ENCODE measurements at places on chromosomes 7 and 10.
A peak's percentile ranks its signal among the peaks of the same experiment; 100 is the strongest.

GRCh38 chr7:88480896-88481295, 174.2 kb upstream of the STEAP4 start:
- DNase-seq, result no peak

GRCh38 chr7:74656837-74657691, 454 bp upstream of the GTF2I start:
- peak; percentile 100 for DNase-seq

- peak; percentile 51 for DNase-seq
Observed at GRCh38 chr10:81031774-81032173, 494.1 kb downstream of the SH2D4B start.

DNA sequence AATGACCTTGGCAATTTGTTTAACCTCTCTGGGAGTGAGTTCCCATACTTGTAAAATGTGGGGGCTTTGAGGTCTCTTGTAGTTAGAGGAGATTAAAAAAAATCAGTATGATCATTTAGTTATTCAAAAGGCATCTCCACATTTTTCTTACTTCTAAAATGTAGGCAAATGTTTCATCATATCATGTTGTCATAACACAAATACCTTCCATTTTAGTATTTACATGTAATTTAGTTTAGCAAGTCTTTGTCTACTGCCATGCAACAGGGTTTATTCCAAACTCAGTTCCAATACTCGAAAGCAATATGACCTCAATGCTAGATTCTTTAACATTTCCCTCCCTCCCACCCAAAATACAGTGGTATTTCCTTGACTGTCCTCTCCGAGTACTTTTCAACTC, 262.8 kb upstream of the IMMP2L start:
- no peak for DNase-seq

DNA sequence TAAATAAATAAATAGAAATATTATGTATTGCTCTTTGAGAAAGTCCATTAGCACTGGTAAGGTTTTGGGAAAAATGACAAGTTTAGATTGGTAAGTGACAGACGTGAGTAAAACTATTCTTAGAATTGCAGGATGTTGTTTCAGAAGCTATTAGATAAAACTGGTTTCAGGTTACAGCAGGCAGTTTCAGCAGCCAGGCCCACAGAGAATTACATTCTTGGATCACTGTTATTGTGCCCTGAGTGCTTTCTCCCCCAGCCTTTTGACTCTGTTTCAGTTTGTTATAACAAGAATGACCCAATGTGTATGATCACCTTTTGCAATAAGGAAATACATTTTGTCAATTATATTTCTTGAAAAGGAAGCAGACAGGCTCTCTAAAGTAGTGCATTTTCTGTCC, 86.5 kb downstream of the DKK1 start:
- DNase-seq, result no peak

DNA sequence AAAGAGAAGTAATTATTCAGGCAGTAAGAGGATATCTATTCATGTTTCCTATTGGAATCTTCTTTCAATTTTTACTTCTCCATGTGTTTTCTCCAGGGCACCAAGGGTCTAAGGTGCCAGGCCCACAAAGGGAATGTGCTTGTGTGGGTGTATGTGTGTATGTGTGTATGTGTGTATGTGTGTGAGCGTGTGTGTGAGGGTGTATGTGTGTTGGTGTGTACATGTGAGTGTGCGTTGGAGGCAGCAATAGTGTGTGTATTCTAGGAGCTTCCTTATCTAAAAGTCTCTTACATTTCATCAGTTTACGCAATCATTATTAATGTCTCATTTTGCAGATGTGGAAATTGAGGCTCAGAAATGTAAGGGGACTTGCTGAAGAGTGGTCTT, 28.3 kb downstream of the RAMP3 start:
- no peak for DNase-seq

GRCh38 chr10:102509387-102509786, 5.6 kb downstream of the SUFU start:
- no peak for DNase-seq

DNA sequence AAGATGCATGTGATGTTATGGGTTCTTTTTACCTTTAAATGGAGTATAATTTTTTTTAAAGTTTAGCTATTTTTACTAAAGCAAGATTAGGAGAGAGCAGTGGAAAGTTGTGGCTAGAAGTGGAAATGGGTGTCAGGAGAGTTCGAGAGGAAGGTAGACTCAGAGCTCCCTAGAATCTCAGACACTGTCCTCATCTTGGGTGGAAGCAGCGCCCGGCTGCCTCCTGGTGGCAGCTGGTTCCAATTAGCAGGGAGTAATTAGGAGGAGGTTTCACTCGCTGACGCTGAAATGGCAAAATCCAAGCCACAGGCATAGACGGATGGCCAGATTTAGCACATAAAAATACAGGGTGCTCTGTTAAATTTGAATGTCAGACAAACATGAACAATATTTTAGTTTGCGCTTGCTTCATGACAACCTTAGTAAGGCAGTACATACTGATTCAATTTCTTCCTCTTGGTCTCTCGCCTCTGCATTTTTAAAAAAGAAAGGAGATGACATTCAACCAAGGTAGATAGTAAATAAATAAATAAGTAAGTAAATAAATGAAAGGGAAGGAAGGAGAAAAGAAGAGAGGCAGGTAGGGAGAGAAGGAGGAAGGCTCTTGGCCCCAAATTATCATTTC, 58.5 kb downstream of the LGI1 start:
- peak; percentile 44 for DNase-seq

DNA sequence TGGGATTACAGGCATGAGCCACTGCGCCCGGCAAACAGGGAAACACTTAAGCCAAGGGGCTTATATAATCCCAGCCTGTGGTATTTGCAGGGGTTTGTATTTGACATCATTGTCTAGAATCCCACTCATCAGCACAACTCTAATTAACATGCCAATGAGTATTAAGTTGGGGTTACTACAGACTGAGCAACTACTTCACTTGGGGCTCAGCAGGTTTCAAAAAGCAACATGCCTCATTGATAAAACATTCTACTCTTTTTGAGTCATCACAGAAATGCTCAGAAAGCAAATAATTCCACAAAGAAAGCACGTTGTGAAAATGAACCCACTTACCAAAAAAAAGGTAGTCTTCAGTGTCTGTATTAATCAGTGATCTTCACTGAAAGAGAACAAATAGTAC, 236.9 kb upstream of the CELF2 start:
- DNase-seq, result no peak

GRCh38 chr7:5532536-5533335, 109.1 kb upstream of the TNRC18 start:
- DNase-seq, result peak; percentile 93

- DNase-seq, result peak; percentile 19
Observed at GRCh38 chr7:122219253-122219865, 75.3 kb upstream of the AASS start.

- no peak for DNase-seq
Observed at GRCh38 chr10:2817940-2818636, 249.3 kb upstream of the PFKP start.

DNA sequence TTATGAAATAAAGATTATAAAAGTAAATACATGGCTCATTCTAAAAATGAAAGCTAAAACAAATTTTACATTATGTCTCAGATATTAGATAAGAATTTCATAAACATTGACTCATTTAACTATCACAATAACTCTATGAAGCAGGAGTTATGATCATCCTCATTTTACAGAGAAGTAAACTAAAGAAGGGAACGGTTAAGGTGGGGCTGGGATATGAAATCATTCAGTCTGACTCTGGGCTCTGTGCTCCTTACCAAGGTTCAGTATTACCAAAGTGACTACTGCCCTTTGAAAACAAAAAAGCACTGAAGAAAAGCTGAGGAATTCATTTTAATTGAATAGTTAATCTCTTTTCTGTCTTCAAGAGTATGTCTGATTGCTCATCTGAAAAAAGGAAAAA, 22.1 kb upstream of the CUBN start:
- no peak for DNase-seq

- DNase-seq, result no peak
Observed at GRCh38 chr7:139589474-139589873, 66.0 kb downstream of the CLEC2L start.

DNA sequence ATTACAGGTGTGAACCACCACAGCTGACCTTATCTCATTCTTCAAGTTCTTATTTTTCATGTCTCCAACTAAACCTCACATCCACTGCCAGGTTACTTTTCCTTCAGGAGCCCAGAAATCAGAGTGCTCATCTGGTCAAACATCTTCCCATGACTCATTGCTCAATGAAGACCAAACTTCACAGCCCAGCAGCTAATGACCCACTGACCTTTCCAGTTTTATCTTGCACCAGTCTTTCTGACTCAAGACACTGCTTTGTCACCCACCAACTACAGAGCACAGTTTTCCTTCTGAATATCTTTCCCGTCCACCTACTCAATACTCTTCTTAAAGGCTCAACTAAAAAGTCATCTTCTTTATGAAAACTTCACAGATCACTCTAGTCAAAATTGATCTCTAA, 245.1 kb downstream of the CHCHD3 start:
- no peak for DNase-seq

DNA sequence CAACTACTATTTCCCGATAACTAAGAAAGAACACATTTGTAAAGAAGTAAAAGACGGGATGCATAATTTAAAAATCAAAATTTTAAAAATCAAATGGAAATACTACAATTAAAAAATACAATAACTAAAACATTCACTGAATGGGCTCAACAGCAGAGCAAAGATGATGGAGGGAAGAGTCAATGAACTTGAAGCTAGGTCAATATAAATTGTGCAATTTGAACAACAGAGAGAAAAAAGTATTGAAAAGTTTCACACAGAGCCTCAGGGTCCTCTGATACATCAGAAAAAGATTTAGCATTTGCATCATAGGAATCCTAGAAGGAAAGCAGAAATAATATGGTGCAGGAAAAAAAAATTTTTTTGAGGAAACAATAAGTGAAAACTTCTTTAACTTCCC, 581.0 kb downstream of the KCNMA1 start:
- DNase-seq, result no peak

GRCh38 chr7:32673275-32673983, 178.1 kb downstream of the AVL9 start:
- DNase-seq, result no peak

DNA sequence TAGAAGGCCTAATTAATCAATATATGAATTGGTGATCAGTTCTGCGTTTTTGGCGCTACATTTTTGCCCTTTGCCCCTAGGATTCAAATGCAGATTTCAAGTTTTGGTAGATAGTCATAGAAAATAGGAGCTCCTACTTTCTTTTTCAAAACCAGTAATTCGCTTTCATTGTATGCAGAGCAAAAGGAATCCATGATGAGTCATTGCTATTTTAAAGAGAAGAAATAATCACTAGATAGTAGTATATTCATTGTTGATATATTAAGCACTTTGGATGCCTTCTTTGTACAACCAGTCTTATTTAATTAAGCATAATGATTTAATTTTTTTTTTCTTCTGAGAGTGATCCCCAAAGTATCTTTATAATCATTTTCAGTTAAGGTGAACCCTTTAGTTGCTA, 50.3 kb downstream of the CSTF2T start:
- no peak for DNase-seq

DNA sequence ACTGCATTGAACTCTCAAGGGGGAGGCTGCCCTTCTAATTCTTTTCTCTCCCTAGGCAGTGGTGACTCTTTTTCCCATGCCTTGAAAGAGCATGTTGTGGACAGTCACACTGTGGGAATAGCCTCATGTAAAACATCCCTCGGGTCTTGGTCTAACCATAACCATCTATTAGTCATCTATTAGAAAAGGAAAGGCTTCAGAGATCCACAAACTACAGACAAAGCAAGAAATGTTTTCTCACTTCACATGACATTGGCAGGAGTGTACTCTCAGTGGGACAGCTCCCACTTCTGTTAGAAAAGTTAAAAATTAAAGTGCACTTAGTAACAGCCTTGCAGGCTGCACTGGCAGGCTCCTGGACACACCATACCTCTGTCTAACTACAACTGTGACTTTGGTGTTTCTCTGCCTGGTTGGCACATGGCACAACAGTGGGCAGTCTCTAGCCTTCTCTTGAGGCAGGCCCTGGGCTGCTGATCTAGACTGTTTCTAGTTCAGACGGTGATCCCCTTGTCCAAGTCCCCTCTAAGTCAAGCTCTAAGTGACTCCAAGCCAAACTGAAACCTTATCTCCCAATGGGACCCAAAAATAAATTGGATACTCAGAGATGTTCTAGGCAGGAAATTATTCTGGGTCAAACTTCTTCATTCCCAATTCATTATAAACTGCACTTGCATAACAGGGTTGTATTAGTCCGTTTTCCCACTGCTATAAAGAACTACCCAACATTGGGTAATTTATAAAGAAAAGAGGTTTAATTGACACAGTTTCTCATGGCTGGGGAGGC, 57.9 kb upstream of the ITGB1 start:
- DNase-seq, result no peak

DNA sequence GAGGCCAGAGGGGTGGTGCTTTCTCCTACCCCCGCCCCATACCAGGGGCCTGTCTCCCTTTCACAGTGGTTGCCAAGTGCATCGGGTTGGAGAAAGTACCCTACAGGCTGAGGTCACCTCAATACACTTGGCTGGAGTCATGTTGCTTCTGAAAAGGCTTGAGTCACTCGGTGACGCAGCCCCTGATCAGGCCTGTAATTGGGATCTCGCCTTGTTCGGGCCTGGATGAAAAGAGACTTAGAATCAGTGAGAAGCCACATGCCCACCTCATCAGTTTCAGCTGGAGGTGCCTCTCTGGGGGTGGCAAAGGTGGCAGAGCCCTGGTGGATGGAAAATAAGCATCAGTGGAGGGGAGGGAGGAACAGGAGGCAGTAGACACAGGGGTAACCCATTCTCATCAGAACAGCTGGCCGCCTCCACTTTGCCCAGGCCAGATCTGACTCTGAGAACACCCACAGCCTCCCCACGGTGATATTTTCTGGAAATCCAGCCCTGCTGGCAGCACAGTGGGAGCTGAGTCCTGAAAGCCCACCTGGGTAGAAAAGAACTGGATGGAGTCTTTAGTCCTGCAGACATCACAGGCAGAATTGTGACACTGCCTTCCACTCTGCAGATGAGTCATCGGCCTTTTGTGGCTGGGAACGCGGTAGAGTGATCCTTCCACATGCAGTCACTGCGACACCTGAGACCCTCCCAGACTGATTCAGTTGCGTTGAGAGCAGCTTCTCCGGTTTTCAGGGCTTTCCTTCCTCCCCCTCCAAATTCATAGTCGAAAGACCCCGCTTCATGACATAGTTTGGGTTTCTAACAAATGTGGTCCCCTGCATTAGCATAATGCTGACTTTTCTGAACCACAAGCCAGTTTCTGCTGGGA, 108.0 kb downstream of the GRK5 start:
- peak; percentile 80 for DNase-seq

- DNase-seq, result no peak
Observed at GRCh38 chr7:5673125-5673524, 108.3 kb downstream of the RNF216 start.

DNA sequence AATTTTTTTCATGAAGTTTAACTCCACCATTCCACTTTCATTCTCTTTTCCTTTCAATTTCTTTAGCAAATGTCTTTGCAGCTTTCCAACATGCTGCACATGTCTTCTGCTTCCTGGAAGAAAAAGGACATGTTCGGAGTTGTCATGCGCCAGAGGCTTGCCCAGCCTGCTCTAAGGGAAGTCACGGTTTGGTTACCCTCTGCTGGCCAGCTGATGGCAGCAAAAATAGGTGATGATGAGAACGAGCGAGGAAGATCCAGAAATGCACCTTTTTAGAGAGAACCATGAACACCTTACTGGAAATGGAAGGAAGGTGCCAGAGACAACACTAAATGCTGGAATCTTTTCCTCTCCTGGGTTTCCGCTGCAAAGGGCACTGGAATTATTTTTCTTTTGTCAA, 4.9 kb upstream of the ZSCAN21 start:
- DNase-seq, result peak; percentile 64

GRCh38 chr7:111198255-111198654, 107.3 kb downstream of the LRRN3 start:
- no peak for DNase-seq

- no peak for DNase-seq
Observed at GRCh38 chr10:72105710-72106109, 17.4 kb upstream of the SPOCK2 start.

- DNase-seq, result no peak
Observed at GRCh38 chr10:52533986-52534385, 219.9 kb downstream of the DKK1 start.
